ENCODE measurements at places on chromosomes 16 and 17. TPM values are rescaled to one million over a fixed set of nuclear protein-coding genes. Genes with fewer than 3 reads are reported as not detected.

DNA sequence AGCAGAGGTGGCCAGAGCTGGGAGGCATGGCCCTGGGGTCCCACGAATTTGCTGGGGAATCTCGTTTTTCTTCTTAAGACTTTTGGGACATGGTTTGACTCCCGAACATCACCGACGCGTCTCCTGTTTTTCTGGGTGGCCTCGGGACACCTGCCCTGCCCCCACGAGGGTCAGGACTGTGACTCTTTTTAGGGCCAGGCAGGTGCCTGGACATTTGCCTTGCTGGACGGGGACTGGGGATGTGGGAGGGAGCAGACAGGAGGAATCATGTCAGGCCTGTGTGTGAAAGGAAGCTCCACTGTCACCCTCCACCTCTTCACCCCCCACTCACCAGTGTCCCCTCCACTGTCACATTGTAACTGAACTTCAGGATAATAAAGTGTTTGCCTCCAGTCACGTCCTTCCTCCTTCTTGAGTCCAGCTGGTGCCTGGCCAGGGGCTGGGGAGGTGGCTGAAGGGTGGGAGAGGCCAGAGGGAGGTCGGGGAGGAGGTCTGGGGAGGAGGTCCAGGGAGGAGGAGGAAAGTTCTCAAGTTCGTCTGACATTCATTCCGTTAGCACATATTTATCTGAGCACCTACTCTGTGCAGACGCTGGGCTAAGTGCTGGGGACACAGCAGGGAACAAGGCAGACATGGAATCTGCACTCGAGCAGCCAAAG lies 2.3 kb downstream of the CSF3 start:
- no peaks in the 10 kb centered on the region for H3K27me3 ChIP-seq
- DNase-seq: no peak
- H3K27ac ChIP-seq: no peak overlapping the region
- H3K4me3 ChIP-seq: no peak overlapping the region
- H3K4me1 ChIP-seq: peaks cover 47% of the 10 kb centered on the region

DNA sequence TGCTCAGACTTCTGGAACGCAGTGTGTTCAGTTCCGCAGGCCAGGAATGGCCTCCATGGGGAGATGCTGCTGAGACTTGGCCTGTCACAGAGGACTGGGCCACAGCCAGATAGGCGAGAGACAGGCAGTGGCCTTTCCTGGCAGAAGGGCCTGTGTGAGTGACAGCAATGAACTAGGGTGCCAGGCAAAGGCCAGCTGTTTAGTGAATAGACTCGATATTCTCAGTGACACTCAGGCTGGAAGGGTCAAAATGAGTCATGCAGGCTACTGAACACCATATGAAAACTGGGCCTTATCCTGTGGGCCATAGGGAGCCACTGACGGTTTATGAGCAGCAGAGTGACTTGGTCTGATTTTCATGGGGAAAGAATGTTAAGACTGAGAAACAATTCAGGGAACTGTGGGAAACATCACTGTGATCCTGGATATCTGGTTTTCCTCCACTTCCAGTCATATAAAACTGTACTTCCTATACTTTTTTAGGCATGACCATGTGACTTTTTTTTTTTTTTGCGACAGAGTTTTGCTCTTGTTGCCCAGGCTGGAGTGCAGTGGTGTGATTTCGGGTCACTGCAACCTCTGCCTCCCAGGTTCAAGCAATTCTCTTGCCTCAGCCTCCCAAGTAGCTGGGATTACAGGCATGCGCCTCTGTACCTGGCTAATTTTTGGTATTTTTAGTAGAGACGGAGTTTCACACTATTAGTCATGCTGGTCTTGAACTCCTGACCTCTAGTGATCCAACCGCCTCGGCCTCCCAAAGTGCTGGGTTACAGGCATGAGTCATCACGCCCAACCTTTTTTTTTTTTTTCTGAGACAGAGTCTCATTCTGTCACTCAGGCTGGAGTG lies 5.2 kb upstream of the NUBP1 start:
- H3K4me3 ChIP-seq: no peak overlapping the region
- DNase-seq: peak; percentile 18
- no peaks in the 10 kb centered on the region for H3K36me3 ChIP-seq
- no peaks in the 10 kb centered on the region for H3K27me3 ChIP-seq
- peaks cover 3% of the 10 kb centered on the region for H3K4me1 ChIP-seq

CLEC18A gene
- total RNA-seq: 0.67 TPM

- H3K4me3 ChIP-seq: no peak overlapping the region
- no peak overlapping the region for H3K27ac ChIP-seq
- no peak for DNase-seq
- peaks cover 40% of the 10 kb centered on the region for H3K36me3 ChIP-seq
- H3K27me3 ChIP-seq: no peaks in the 10 kb centered on the region
Observed at GRCh38 chr17:28878158-28878910, 19.2 kb downstream of the FLOT2 start.

CEP95 gene
- total RNA-seq: 69.7 TPM

- H3K27ac ChIP-seq: no peak overlapping the region
- no peak overlapping the region for H3K4me3 ChIP-seq
- no peaks in the 10 kb centered on the region for H3K36me3 ChIP-seq
- H3K4me1 ChIP-seq: no peaks in the 10 kb centered on the region
- no peak for DNase-seq
- H3K27me3 ChIP-seq: no peaks in the 10 kb centered on the region
Observed at GRCh38 chr17:20098314-20098713, 89.2 kb downstream of the SPECC1 start.

IL21R gene
- total RNA-seq: 0.88 TPM

- no peak for DNase-seq
- H3K4me3 ChIP-seq: no peak within 1 kb of the TSS
- peaks cover 8% of the 10 kb centered on the region for H3K4me1 ChIP-seq
- H3K27me3 ChIP-seq: peaks cover 21% of the 10 kb centered on the region
Observed at GRCh38 chr16:89922884-89923639, at the start of gene TUBB3. TSS of gene TUBB3 (plus strand) at chr16:89923342. CDS start at chr16:89923402, 60 bp downstream.

DNA sequence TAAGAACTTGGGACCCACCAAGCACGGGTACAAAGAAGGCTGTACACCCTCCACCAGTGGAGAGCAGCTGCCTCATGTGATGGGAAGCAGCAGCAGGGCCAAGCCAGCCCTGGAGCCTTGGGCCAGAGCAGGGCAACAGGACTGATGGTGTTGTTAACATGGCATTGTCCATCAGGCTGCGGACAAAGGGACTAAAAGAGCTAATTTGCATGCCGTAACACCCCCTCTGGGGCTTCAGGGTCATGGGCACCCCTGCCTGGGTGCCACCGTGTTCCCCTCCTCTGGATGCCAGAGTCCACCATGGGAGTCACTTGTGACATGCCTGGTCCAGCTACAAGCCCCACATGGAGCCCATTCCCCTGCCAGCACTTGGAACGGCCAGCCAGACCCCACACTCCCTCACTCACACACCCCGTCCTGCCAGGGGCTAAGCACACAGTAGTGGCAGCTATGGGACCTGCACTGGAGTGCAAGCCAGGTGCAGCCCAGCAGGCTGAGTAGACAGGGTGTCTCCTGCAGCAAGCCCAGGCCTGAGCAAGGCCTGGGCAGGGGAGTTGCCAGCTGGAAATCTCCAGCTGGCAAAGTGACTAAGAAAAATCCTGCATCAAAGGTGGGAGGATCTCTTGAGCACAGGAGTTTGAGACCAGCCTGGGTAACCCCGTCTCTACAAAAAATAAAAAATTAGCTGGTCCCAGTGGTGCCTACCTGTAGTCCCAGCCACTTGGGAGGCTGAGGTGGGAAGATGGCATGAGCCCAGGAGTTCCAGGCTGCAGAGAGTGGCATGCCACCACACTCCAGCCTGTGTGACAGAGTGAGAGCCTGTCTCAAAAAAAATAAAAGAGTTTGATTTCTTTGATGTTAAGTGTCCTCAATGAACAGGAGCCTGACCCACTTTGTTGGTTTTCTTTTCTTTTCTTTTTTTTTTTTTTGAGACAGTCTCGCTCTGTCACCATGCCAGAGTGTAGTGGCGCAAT lies 33.7 kb downstream of the NOL11 start:
- peaks cover 4% of the 10 kb centered on the region for H3K36me3 ChIP-seq
- H3K27ac ChIP-seq: no peak overlapping the region
- DNase-seq: peak; percentile 61
- no peak overlapping the region for H3K4me3 ChIP-seq

- DNase-seq: peak; percentile 26
- H3K4me1 ChIP-seq: no peaks in the 10 kb centered on the region
- H3K27me3 ChIP-seq: no peaks in the 10 kb centered on the region
- H3K4me3 ChIP-seq: no peak overlapping the region
- no peaks in the 10 kb centered on the region for H3K36me3 ChIP-seq
Observed at GRCh38 chr17:31596382-31597323, 205.2 kb downstream of the RAB11FIP4 start.

All from thyroid gland (tissue), 4 donors.